Left ventricle myocardium inferior (tissue), 1 donor: ENCODE measurements at places on chromosomes 3 and 15.

- no peak for DNase-seq
These were observed 88.5 kb upstream of the ABHD17C start for GRCh38 chr15:80606511-80607071.

DNA sequence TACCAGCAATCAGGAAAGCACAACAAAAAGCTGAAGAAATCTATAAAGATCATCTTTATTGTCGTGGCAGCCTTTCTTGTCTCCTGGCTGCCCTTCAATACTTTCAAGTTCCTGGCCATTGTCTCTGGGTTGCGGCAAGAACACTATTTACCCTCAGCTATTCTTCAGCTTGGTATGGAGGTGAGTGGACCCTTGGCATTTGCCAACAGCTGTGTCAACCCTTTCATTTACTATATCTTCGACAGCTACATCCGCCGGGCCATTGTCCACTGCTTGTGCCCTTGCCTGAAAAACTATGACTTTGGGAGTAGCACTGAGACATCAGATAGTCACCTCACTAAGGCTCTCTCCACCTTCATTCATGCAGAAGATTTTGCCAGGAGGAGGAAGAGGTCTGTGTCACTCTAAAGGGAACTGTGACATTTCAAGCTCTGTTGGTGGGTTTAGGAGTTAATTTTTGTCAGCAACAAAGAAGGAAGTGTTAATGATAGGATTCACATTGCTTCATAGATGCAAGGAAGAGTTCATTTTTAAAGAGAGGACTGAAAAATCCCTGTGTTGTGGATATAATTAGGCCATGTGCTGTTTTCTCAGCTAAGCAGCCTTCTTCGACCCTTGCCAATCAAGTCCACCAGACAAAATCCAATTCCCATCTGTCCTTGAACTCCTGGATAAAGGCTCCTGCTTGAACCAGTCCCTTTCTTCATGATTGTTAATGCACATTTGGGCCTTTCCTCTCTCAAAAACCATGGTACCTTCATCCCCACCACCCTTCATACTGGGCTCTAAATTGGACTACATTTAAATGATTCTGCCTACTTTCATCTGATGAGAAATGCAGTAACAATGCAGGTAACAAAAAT lies 1.2 kb downstream of the GPR15 start:
- DNase-seq, result no peak

DNA sequence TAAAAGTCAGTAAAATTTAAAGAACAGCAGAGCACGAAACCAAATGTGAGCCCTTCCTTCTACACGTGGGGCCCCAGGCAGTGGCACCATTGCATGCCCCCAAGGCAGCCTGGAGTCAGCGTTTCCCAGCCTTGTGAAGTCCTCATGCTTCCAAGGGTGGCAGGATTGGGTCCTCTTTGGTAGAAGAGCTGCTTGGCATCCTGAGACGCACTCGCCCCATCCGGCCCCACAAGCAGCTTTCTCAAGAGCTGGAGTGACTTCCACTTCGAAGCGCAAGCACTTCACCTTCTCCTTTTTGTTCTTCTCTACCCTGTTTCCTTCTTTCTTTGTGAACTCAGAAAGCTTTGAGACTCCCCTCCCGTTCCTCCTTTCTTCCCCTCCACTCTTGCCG lies 34.7 kb downstream of the ZNF710 start:
- no peak for DNase-seq

DNA sequence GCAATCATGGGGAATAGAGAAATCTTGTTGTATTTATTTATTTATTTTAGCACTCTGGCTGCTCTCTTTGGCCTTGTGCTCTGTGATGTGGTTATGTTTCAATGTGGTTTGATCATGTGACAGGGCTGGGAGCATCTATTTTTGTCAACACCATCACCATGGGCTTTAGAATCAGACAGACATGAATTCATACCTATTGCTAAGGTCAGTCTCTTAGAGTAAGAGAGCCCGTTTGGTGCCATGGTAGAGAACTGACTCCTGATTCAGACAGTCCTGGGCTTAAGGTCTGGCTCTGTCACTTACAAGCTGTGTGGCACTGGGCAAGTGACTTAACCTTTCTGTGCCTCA lies 157.0 kb downstream of the RYR3 start:
- DNase-seq, result no peak

DNA sequence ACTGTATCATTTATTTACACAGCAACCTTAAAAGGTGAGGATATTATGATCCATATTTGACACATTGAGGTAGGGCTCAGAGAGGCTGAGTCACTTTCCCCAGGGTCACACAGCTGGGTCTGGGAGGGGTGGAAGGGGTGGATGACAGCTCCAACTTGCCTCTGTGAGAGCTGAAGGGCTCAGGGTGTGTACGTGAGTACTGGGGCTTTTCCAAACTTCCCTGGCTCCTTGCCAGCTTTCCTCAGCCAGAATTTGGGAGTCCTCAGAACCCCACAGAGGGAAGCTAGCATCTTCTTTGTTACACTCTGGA lies 58.3 kb upstream of the SLC6A11 start:
- no peak for DNase-seq

DNA sequence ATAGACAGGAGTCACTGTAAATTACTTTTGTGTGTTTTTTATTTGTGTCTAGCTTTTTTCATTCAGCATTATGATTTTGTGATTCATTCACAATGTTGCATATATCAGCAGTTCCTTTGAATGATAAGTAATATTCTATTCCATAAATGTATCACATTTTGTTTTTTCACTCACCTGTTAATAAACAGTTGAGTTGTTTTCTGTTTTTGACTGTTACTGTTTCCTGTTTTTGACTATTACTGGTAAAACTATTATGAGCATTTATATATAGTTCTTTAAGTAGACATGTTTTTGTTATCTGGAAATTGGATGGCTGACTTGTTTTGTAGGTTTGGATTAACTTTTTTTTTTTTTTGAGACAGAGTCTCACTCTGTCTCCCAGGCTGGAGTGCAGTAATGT lies 138.4 kb downstream of the RSRC1 start:
- no peak for DNase-seq

DNA sequence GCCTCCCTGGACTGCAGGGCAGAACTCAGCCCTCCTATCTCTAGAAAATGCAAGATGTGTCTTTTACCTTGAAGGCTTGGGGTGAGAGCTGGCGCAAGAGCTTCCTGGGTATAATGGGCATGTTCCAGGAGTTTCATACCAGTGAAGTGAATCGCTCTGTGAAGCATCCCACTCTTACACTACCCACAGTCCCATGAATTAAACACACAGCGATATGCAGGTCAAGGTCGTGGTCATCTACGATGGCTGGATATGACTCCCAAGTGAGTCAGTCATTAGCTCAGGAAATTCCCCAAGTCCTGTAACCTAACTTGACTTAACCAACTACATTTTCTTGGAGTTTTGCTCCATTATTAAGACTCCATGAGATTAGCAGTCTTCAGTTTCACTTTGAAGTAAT lies 439.7 kb downstream of the NTRK3 start:
- no peak for DNase-seq

DNA sequence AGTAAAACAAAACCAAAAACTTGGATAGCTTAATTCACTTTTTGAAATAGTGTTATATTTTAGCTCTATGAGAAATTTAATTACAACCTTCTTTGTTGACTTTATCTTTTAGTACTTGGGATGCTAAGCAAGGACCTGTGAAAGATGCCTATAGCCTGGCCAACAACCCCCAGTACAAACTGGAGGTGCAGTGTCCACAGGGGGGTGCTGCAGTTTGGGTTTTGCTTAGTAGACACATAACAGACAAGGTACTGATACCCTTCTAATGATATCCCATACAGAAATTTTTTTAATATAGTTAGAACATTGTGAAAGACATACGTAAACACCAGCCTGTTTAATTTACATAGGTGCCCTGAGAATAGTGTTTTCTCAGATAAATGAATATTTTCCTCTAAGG lies 35.3 kb downstream of the CAPN7 start:
- DNase-seq, result no peak

- no peak for DNase-seq
These were observed 119.6 kb downstream of the ETFA start for GRCh38 chr15:76191539-76192244.

- DNase-seq, result no peak
These were observed 38.5 kb upstream of the RASGRP1 start for GRCh38 chr15:38602910-38603670.

DNA sequence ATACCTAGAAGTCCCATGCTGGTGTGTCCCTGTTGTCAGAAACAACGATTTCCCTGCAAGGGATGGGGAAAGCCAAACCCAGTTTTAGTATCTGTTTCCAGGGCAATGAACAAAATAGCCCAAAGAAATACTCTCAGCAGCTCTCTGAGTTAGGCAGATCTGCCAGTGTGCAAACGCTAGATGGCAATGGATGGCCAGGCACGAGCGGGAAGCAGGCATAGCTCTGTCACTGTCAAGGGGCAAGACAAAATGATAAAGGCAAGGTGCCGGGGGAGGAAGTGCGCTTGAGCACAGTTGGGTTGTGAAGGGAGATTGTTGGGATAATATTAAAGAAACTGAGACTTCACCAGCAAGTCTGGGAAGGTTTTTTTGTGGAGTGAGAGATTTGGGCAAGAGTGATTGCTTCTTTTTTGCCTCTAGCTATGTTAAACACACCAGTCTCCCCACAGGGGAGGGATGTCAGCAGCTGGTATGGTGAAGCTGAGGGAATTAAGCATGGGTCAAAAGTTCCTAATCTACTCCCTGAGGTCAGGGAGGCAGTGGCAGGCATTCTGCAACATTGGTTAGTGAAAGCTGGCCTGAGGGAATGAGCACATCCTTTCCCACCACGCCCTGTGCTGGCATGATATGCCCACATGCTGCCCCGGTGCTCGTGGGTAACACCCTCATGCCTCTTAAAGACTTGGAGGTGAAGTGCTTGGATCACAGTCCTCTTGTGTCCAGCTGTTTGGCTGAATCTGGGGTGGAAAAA lies 117.5 kb downstream of the PDCD6IP start:
- DNase-seq, result no peak

DNA sequence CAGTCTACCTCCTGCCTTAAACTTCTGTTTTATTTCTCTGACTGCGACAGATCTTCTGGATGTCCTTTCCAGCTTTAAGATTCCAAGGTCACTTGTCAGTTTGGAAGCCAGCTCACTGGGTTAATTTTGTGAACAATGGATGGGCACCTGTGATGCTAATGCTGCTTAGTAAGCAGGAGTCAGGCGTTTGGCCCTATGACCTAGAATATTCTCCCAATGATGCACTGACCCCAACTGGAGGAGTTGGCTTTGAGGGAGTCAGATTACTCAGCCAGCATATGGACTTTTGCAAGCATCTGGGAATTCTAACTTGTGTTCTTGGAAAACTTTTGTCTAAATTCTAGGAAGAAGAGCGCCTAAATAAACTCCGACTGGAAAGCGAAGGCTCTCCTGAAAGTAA lies 28.1 kb downstream of the HACD3 start:
- DNase-seq, result no peak

GRCh38 chr3:12591997-12592715 lies 35.3 kb downstream of the MKRN2 start:
- no peak for DNase-seq

DNA sequence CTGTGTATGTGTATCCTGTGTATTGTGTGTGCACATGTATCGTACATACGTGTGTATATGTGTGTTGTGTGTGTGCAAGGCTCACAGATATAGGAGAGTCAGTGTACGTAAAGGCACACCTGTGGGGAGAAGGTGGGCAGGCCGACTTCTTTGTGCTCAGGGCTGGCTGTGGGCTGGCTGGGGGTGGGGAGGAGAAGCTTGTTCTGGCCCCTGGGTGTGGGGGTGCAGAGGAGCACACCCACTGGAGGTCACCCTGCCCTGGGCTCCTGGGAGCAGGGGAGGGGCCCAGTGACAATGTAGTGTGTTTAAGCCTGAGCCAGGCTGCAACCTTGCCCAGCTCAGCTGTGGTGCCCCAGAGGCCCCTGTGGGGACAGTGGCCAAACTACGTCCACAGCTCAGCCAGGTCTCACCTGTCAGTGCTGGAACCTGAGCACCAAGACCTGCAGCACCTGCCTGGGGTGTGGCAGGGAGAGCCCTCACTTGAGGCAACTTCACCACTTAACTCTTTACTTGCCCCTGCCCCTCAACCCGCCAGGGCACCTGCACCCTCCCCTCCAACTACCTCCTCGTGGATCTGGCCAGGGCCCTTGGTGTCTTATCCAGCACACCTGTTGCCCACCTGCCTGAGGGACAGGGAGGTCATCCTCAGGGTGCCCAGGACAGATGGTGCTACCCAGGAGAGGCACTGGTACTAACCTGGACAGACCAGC lies 2.6 kb upstream of the HHATL start:
- no peak for DNase-seq

DNA sequence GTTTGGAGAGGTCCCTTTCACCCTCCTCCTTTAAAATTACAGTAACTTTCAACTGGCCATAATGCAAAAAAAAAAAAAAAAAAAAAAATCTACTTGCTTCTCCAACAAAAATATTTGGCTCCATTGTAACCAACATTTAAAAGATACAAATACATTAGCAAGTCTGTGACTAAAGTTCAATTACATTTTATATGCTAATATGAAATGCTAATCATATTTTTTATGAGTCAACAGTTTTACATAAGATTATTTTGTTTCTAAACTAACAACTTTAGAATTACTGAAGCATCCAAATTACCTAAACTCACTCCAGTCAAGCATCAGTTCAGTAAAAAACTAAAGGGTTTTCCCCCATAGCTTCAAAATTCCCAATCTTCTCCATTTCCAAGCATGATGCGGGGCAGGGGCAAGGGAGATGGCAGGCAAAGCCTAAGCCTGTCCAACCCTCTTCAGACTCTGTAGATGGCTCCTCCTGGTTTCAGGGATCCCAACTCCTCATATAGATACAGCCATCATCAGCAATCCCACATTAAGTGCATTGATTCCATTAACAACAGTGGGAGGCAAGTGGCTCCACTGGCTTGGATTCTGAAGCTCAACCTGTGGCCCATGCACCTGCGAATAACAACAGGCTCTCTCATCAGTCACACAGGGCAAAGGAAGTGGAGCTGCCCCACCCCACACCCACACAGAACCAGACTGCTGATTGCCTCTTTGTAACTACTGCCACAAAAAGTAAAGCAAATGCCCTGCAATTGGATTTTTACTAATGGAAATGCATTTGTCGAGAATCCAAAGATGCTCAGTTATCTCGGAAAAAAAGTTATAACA lies 15.0 kb downstream of the SFMBT1 start:
- DNase-seq, result no peak

DNA sequence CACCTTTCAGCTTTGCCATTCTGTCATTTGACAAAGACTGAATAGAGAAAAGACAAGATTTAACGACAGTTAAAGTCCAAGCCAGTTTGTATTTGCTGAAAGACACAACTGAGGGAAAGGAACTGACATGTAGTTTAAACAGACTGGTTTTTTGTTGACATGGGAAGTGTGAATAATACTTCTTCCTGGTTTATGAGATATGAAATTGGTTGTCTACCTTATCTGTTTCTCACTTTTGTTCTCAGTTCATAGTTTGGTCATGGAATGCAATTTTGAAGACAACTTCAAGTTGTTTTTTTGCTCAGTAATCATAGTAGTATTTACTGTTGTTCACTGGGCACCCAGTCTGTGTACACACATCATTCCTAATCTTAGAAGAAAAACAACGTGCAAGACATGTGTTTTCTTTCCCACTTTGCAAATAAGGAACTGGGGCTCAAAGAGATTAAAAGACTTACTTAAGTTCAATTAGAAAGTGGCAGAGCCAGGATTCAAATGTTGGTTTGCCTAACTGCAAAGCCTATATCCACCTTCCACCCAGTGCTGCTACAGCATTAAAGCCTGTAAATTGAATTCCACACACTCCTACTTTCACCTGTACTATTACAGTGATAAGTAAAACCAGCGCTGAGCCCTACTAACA lies 103.5 kb downstream of the LPP start:
- DNase-seq, result no peak

- no peak for DNase-seq
These were observed 370.1 kb downstream of the CNTN4 start for GRCh38 chr3:2468816-2469215.
